ENCODE measurements at places on chromosomes 11 and 22. TPM values are rescaled to one million over a fixed set of nuclear protein-coding genes. Genes with fewer than 3 reads are reported as not detected.

The MYBPC3 gene
- total RNA-seq = not detected

The MMP11 gene
- 9.2 TPM for total RNA-seq

The MAPK8IP2 gene
- total RNA-seq = 0.28 TPM

The ARAP1 gene
- 104 TPM for total RNA-seq

The TMPRSS13 gene
- not detected for total RNA-seq
